ENCODE measurements at places on chromosomes 3 and 15. TPM values are rescaled to one million over a fixed set of nuclear protein-coding genes. Genes with fewer than 3 reads are reported as not detected.
A peak's percentile ranks its signal among the peaks of the same experiment; 100 is the strongest.

The MEX3B gene
- 13.1 TPM for polyA plus RNA-seq

The GPR160 gene
- polyA plus RNA-seq, result 25.3 TPM

The INSYN1 gene
- polyA plus RNA-seq, result 26.2 TPM

The TERC gene
- not detected for polyA plus RNA-seq

The PRSS50 gene
- polyA plus RNA-seq, result 2.9 TPM

DNA sequence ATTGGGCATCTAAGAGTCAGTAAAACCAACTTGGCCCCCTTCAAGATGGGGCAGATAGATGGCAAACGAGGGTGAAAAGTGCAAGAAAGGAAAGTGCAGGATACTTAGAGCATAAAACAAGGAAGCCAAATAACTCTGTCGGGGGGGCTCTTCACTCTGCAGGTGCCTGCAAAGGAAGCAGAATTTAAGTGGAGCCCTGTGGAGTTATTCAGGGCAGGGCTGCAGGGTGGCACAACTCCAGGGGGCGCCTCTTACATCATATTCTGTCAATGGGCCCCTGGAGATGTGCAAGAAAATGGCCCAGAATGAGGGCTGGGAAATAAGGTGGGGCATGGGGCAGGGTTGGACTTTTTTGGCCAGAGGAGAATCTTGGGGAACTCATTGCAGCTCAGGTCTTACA, 69.7 kb downstream of the CD47 start:
- no peak for DNase-seq

DNA sequence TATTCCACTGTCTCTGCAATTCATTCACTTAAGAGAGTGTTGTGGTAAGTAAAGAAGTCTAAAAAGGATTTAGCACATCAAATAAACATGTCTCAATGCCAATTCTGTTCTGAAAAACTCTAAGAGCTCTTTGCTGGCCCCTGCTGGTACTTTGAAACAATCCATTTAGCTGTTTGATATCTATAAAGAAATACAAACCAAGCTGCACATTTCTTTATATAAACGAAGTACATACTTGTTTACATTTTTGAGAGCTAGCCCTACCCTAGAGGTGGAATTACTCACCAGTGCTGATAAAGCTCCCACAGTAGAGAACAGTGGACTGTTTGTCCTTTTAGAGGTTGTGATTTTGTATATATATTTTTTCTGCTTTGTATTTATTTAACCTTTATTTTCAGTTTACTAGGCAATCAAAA, 75.5 kb downstream of the NEDD4 start:
- DNase-seq, result no peak

GRCh38 chr3:170563712-170564423, 22.0 kb downstream of the SLC7A14 start:
- no peak for DNase-seq

DNA sequence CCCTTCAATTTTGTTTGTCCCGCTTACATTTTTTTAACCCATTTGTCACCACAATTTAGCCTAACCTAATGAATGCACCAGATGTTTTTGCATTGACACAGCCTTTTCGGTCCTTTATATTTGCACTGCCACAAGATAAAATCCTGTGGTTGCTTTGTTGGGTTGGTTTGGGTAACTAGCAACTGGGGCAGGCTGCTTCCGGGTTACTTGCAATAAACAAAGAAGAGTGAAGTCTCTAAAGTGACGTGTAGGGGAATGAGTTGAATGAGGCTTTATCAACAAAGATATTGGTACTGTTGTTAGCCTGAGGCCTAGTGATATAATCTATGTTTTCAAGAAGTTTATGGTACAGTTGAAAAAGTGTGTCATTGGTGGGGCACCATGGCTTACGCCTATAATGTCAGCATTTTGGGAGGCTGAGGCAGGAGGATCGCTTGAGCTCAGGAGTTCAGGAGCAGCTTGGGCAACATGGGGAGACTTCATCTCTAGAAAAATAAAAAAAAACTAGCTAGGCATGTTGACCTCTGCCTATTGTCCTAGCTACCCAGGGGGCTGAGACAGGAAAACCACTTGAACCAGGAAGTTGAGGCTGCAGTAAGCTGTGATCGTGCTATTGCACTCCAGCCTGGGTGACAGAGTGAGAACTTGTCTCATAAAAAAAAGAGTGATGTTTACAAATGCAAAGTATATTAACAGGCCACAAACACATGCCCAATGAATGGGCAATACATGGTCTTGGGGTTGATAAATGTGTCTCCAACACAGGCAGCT, 121.8 kb downstream of the OXSM start:
- no peak for DNase-seq

- no peak for DNase-seq
Measured at GRCh38 chr3:72047221-72047871, 262.4 kb upstream of the PROK2 start.

DNA sequence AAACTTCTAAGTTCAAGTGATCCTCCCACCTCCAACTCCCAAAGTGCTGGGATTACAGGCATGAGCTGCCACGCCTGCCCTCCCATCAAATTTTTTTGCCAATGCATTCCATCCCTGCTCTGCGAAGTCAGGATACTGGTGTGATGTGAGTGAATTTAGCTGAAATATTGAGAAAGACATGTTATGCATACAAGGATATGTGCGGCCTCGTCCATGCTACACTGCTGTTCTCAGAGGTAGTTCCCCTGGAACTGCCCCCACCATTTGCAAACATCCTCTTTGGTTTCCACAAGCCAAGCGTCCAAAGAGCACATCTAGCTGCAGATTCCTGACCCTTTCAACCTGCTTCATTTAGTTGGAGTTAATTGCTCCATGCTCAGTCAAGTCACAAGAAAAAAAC, 36.5 kb upstream of the BCL2A1 start:
- DNase-seq, result no peak

- no peak for DNase-seq
Measured at GRCh38 chr3:52779011-52779836, 1.8 kb downstream of the ITIH1 start.

DNA sequence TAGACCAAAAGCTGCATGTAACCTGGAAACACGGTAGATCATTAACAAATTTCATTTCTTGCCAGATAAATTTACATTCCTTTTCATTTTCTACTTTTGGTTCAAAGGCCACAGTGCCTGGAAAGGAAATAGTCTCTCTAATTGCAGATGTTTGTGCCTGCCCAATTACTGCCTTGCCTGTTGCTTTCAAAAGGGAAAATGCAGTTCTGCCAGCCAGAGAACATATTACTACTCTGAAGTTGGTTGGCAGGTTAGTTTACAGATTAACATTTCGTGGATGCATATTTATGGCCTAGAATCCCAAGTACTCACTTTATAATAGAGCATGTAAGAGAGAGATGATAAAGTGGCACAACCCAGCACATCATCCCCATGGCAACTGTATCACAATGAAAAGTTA, 124.3 kb upstream of the LRRC3B start:
- DNase-seq, result peak; percentile 9

DNA sequence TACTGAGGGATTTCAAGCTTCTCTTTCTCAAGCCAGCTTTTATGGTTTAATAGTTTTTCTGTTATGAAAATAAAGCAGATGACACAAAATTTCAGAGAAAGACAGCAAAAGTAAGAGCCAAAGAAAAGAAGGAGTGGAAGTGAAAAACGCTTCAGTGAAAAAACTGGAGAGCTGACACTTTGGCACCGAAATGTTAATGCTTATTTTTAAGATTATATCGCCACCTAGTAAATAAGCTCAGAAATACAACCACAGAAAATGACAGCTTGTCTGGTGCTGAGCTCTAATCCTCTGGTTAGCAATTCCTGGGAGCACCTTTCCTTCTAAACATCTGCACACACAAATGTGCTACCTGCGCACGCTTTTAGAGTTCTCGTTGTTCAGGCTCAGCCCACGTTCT, 101.6 kb downstream of the ZPLD1 start:
- DNase-seq, result no peak

DNA sequence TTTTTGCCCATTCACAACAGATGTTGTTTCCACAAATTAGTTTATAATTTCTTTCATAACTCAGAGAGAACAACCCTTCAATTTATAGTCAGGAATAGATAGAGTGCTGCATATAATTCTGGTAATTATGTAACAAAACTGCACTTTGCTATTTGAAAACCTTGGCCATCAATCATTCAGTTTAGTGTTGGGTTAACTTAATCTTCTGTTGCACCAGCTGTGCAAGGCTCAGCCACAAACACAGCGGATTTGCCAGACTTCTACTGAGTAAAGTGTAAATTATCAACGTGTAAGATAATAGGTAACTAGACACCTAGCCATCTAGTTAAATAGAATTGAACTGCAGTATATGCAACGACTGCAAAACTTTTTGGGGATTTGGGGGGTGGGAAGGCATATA, 1064.3 kb upstream of the EPHA6 start:
- no peak for DNase-seq

- DNase-seq, result no peak
Measured at GRCh38 chr15:49418811-49419210, 4.2 kb upstream of the FGF7 start.

- no peak for DNase-seq
Measured at GRCh38 chr3:15271785-15272381, 60.5 kb downstream of the SH3BP5 start.

DNA sequence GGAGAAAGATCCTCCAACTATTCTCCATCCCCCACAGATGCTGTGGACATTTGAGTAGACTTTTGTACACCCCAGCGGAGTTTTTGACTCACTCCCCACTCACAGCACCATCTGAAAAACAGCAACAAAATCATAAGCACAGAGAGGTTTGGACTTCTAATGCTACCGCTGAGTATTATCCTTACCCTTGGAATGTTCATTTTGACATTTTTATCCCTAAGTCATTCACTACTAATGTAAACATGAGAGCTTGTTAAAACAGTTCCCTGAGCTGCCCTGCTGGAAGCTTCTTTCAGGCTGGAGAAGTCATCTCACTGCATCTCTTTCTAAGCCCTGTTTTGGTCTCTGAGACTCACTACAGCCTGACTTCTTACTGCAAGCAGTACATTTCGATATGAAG, 1045.9 kb downstream of the MCTP2 start:
- no peak for DNase-seq

- no peak for DNase-seq
Measured at GRCh38 chr15:57427367-57427821, 51.1 kb downstream of the CGNL1 start.

- no peak for DNase-seq
Measured at GRCh38 chr15:25795061-25795460, 68.1 kb downstream of the ATP10A start.

DNA sequence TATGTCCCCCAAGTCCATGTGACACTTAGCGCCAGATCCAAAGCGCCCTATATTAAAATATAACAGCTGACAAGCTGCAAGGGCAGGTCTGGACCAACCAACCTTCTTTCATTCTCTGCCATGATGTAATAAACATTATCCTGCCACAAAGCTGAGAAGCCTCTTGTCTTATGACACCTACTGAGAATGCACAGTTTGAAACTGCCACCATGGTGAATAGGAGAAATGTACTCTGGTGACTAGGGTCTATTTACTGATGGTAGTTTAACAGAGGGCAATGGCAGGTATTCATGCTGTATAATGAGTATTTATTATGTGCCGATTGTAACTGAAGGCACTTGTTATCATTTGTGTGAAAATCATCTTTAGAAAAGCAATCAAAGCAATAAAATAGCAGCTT, 634.0 kb downstream of the OTOL1 start:
- no peak for DNase-seq

DNA sequence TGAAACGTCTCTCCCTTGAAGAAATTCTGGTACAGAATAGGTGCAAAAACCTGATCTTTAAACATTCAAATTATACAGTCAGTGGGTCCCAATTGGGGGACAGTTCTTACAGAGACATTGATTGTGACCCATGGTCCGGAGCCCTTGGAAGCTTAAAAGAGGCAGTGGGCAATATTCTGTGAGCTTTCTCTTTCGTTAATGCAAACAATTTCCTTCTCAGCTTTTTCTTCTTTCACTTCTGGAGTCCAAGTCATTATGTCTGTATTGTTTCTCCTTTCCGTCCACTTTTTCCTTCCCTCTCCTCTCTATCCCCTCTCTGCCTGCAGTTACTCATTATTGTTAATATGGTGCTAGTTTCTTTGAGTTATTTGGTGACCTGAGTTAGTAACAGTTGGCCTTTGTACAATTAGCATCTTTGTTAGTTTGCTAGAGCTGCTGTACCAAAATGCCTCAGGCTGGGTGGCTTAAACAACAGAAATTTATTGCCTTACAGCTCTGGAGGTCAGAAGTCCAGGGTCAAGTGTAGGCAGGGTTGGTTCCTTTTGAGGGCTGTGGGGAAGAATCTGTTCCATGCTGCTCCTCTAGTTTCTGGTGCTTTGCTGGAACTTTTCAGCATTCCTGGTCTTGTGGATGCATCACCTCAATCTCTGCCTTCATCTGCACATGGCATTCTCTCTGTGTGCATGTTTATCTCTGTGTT, 102.6 kb downstream of the GMPS start:
- no peak for DNase-seq

DNA sequence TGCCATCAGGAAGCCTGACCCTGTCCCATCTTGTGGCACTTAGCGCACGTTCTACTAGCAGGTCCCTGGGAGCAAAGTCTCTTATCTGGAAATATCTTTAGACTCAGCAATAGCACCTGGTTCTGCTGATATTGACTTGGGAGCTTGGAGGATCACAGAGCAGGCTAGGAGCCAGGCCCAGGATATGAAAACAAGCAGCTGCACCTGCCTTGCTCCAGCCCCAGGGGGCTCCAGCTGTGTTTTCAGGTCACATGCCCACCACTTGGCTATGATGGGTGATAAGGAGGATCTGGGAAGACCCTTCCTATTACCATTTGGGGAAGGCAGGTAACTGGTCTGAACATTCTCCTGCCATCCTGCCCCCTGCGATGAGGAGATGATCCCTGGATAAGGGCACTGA, 87.8 kb downstream of the C3orf70 start:
- no peak for DNase-seq

All from renal cortex interstitium (tissue), 15 donors.